ENCODE measurements at places on chromosomes 7 and 10.

GRCh38 chr10:127408112-127408710 lies 140.9 kb upstream of the NPS start:
- no peak for DNase-seq

- DNase-seq = no peak
Observed at GRCh38 chr10:101188942-101189341, 40.3 kb downstream of the LBX1 start.

DNA sequence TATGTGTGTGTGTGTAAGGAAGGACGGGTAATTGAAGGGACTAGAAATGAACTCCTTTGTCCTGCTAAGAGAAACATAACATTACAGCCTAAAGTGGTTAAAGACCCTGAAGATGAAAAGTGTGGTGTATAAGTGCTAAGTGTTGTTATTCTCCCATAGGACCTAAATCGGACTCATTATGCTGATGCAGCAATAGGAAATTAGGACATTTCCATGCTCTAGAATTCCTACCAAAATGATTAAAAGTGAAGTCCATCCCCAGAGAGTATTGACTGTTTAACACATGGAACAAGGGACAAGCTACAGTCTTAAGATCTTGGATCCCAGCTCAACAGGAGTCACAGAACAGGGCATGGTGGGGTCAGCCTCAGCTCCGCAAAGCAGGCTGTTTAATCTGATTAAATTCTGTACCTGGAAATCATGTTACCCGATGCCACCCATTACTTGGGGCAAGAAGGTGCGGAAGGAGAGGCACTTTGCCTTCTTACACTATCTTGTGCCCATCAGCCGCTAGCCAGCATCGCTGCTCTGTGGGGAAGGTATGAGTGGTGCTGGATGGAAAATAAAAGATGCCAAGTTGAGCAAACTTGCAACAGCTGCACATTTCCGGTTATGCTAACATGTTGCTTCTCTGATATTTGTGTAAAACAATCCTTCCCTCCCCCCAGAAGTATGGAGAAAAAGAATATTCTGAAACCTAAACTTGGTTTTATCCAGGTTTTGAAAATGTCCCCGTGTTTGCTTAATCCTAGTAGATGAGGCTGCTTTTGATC lies 100.5 kb downstream of the CREB5 start:
- DNase-seq = no peak

DNA sequence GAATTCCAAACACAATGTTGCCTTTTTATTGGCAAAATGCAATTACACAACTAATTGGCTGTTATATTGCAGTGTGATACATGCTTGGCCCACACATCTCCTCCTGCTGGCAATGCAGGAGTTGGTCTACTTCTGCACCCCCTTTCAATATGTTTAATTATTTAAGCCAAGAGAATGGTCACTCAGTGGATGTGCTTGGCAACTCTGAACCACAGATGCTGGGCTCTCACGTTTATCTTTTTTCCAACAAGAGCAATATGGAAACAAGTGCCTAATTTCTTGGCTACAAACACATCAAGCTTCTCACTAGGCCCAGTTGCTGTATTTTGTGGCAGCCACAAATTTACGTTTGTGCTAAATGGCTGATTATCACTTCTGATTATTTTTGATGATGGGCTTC lies 1149.2 kb upstream of the CELF2 start:
- DNase-seq = no peak

- no peak for DNase-seq
Observed at GRCh38 chr10:74953214-74953613, 126.8 kb downstream of the KAT6B start.

GRCh38 chr10:8180360-8181109 lies 126.0 kb downstream of the GATA3 start:
- no peak for DNase-seq

DNA sequence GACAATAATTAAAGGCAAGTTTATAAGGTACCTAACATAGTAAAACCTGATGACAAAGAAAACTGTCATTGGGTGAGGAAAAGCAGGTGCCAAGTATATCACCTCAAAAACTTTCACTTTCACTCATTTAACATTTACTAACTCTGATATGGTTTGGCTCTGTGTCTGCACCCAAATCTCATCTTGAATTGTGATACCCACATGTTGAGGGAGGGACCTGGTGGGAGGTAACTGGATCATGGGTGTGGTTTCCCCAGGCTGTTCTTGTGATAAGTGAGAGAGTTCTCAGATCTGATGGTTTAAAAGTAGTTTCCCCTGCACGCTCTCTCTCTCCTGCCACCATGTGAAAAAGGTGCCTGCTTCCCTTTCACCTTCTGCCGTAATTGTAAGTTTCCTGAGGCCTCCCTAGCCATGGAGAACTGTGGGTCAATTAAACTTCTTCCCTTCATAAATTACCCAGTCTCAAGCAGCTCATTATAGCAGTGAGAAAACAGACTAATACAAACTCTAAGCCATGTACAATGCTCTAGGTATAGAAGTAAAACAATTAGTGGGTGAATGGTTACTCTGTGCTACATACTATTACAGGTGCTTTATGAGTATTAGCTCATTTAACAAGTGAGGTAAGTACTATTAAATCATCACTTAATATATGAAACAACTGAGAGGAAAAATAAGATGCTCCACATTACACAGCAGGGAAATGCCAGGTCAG lies 199.0 kb downstream of the CHCHD3 start:
- DNase-seq = no peak

DNA sequence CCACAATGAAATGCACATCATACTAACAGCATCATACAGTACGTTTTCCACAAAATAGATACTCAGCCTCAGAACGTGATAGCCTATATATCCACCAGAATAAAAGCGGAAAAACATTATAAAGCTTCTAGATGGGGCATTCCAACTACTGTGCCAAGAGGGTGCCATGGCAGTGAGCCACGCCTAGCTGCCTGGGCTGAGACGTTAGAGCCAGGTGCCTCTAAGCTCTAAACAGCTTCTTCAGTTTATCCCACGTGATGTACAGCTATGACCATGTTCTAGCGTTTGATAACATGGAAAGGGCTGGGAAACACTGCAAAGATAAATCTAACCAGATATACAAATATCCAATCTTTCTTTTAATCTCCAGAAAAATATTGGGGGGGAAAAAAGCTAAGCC lies 17.8 kb downstream of the USP6NL start:
- no peak for DNase-seq

GRCh38 chr7:131075406-131075805 lies 252.3 kb upstream of the MKLN1 start:
- DNase-seq = no peak

GRCh38 chr10:3655528-3655927 lies 129.5 kb downstream of the KLF6 start:
- peak; percentile 36 for DNase-seq

DNA sequence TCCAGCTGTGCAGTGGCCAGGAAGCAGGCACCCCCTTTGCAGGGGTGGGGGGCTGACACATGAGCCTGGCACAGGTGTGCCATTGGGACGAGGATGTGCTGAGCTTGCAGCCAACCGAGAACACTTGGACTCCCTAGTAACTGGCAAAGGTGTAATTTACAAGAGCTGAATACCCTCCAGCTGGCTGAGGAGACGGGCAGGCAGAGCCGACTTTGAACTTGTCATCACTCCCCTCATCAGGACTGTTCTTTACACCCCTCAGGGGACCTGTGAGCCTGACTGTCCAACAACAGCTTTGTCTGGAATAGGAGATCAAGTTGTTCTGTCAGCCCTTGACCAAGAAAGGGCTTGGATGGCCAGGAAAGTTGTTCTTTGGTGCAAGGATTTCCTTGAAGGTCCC lies 61.2 kb downstream of the CDH23 start:
- DNase-seq = no peak

- DNase-seq = no peak
Observed at GRCh38 chr10:34281661-34282582, 533.2 kb downstream of the PARD3 start.

DNA sequence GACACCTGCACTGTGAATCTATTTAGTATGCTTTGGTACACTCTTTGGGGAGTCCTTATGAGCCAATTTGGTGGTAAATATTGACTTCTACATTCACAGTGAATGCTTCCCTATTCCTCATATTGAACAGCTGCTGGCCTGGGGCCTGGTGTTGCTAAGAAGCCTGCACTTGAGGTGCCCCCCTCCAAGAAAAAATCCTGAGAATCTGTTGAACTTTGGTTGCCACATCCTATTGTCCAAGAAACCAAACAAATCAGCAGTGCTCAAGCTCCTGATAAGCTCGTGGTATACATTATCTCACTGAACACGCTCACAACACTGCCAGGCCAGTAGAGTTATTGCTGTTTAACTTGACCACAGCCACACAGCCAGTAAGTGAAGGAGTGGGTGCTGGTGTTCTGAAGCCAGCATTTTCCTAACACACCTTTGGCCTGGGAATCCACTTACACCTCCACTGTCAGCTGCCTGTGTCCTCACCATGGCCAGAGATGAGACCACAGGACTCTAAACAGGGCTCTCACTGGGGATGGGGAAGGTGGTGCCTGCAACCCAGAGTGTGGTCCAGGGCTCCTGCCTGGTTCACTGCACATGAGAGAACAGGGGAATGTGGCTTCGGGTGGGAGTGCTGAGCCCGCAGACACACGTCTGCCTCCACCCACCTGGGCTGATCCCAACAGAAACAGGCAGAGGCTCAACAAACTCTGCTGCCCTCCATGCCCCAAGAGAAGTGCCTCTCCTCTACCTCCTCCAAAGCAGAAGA lies 6.7 kb downstream of the DDC start:
- no peak for DNase-seq

DNA sequence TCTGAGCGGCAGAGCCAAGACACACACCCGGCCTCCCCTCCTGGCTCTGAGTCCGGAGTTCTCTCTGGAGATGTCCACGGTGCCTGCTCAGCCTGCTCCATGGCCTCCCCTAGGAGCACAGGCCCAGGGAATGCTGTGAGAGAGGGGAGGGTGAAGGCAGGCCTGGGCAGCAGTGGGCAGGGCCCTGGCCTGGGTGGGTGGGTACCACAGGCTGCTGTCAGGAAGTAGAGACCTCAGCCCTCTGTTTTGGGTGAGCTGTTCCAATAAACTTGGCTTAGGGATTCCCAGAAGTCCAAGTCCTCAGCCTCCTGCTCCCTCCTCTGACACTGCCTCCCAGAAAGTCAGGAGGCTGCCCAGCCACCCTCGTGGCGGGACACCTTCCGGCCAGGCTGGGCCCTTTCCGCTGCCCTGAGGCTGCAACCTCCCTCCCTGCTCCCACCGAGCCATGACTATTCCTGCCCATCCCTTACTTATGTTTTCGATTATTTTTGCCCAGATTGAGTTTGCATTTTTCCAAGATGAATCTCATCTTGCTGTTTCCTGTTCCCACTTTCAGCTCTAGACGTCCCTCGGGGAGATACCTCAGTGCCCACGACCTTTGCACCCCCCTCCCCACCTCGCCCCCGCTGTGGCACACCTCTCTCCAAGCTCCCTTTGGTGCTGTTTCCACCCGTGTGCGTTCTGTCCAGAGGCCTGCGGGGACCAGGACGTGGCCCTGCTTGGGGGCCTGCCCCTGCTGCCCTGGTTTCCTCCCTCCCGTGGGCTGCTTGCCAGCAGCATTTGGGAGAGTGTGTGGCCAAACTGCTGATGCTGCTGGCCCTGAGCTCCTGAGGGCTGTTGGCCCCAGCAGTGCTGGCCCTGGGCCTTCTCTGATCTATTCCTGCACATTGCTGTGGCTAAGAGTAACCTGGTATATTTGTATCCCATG lies 5.8 kb upstream of the POLM start:
- DNase-seq = no peak

GRCh38 chr10:49257626-49258349 lies 41.2 kb upstream of the C10orf71 start:
- DNase-seq = no peak

DNA sequence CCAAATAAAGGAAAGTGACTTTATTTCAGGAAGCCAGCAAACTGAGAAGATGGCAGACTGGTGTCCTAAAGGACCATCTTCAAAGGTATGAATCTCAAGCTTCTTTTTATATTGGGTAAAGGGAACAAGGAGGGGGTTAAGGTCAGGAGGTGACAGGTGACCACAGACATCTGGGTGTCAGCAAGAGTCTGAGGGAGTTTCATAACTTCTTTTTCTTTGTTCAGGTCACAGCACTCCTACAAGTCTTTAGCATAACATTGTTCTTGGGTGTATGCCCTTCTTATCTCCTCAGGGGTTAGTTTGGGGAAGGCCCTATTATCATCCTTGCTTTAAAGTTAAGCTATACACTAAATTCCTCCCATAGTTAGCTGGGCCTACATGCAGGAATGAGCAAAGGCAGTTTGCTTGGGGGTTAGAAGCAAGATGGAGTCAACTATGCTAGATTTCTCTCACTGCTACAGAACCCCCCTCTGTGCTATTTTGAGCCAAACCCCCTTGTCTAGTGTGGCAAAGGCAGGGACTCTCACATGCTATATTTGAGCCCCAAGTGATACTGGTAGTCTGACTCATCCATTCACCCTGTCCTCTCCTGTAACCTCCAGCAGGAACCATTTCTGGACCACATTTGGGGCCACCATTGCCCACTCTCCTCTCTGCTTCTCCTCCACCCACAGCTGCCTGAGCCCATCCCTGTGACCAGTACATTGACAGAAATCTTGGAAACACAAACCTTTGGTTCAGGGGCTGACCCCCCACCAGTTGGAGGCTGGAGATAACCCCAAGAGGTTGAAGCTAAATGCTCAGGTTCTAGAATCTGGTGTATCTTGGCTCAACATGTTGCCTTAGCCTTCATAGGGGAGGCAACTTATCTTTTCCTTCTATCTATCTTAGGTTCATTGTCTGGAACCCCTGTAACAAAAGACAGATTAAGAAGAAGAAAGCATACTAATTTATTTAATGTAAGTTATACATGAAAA lies 55.5 kb upstream of the LRGUK start:
- no peak for DNase-seq

- no peak for DNase-seq
Observed at GRCh38 chr10:4109469-4109868, 324.5 kb upstream of the KLF6 start.

GRCh38 chr7:130143334-130143732 lies 61.9 kb downstream of the TMEM209 start:
- DNase-seq = no peak

DNA sequence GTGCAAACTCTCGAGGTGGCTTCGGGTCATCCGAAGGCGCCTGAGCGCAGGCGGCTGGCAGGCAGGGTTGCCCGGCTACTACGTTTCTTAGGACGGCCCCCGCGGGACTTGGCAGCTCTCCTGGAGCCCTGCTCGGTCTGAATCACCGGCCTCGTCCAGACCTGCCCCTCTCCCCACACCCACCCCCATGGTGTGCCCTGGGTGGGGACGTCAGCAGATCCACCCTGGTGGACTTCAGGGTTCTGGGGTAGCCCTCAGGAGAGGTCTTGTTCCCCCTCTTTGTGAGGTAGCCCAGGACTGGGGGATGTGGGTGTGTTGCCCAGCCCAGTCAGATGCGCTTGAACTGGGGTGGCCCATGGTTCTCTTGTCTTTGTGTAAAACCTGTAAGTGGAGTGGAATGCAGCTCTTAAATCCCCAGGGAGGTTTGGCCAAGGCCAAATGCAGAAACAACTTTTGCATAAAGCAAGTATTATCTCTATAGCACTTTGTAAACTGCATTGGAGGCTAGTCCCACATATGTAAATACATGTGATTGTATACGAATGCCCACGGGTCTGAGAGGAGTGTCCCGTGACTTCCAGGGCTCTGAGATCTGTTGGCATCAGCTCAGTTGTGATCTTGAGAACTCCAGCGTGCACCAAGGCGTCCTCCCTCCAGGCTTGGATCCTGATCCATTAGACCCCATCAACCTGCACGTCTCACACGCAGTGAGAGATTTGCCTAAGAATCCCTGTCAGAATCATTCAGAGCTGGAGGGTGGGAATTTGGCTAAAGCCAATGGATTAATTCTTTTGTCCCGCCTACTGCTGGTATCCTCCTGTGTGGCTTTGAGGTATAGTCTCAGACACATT lies 1.8 kb downstream of the PFKFB3 start:
- DNase-seq = no peak

All from GF-D8 (cell line).